Activated CD4-positive, alpha-beta T cell treated with anti-CD3 and anti-CD28 coated beads, Interleukin-2, amount 50 U/mL, for 4 hours (primary cell): ENCODE measurements at places on chromosomes 5 and 9.

DNA sequence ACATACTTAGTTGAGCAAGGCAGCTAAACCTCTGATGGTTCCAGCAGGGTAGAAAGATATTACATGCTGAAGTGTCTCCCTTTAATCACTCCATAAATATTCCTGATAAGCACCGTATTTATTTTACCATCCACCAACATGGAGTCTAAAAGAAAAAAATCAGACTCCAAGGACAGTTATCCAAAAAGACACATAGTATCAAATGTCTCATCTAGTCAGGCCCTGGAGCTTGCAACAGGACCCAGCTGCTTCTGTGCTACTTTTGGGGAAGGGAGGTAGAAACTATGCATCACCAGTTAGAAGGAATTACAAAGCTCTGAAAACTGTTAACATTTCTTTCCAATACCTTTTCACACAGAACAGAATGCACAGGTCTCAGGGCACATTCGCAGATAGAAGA, 88.1 kb downstream of the S1PR3 start:
- no peak for DNase-seq

DNA sequence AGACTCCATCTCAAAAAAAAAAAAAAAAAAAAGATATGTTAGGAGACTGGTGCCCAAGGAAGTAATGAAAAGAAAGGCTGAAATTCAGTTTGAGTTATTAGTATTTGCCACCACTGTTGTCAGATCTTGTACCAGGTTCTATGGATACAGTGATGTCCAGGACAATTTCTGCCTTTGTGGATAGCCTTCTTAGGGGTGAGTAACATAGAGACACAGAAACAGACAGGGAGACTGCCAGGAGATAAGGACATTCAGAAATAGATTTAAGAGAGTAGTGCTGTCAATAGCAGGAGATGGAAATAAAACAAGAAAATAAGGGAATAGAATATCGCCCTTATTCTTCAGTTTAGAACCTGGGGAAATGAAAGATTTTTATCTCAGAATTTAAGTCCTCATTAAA, 6.3 kb upstream of the SPINK14 start:
- DNase-seq = no peak

DNA sequence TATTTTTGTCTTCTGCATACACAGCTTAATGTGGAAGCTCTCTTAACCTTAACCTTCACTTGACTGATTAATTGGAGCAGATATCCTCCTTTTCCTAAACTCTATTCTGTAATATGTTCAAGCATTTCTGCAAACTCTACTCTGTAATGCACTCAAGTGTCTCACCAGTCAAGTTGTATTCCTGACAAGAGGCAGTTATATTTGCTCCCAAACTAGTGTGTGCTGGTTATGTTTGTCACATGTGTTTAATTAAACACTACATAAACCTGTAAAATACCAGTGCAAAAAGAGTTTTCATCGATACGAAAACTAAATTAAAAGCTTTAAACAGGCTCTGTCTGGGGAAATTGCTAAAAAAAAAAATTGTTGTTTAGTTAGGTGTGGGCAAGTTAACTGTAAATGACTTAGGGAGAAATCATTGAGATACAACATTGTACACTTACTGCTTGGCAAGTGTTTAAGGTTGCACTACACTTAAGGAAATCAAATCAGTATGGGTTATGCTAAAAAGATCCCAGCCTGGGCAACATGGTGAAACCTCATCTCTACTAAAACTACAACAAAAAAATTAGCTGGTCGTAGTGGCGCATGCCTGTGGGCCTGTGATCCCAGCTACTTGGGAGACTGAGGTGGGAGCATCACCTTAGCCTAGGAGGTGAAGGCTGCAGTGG, 6.7 kb downstream of the FAF2 start:
- DNase-seq = no peak

GRCh38 chr9:18980189-18980588, 52.8 kb downstream of the SAXO1 start:
- DNase-seq = no peak

DNA sequence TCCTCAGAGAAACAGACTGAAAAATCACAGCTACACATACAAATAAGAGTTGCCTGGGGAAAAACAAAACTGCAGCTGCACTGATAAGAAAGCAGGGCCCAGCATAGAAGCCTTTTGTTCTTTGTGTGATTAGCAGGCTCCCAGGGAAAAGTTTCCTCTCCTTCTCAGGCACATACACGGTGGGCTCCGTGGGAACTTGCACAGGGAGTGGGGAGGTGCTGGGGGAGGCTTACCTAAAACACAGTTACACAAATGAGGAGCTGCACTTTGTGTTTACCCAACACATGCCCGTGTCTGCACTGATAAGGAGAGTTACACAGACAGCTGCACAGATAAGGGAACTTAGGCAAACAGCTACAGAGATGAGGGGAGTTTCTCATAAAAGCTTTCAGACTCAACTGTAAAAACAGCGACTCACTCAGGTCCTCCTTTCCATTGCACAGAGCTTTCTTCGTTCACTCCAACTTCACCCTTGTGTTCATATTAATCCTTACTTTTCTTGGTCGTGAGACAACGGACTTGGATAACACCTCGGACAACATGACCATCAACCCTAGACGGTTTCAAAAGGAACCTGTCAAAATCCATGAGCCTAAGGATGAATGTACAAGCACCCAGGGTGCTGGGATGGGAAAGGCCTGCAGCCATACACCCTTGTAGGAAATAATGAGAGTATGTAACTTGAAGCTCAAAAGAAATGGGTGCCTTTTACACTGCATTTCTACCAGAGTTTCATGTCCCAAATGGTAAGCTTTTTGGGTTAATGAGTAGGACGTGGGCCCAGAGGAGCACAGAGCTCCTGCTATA, 50.8 kb downstream of the SERINC5 start:
- DNase-seq = no peak

DNA sequence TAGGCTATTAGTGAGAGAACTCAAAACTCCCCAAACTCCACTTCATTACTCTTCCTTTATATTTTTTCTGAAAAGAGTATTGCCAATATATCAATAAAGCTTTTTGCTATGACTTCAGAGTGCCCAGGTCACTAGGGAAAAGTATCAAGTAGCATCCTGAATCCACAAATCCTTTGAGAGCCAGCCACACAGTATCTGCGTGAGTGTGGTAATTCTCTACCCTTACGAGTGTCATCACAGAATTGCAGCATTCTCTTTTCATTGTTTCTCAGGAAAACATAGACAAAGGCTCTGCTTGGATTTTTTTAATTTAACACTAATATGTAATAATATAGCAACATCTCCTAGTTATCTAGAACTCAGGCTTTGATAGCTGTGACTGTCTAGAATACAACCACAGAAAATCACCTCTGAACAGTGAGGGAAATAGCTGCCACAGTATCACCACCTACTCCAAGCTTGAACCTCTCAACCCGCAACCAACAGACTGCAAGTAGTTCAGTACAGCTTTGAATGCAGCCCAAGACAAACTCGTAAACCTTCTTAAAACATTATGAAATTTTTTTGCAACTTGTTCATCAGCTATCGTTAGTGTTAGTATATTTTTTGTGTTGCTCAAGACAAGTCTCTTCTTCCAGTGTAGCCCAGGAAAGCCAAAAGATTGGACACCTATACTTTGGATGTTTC, 79.3 kb upstream of the CCDC152 start:
- DNase-seq = no peak

- DNase-seq = no peak
These were observed 326.8 kb downstream of the BNC2 start for GRCh38 chr9:16543686-16544085.

GRCh38 chr9:14967450-14968321, 57.5 kb upstream of the FREM1 start:
- no peak for DNase-seq
